Liver (tissue), 10 donors: ENCODE measurements at places on chromosomes 13 and 19.

DNA sequence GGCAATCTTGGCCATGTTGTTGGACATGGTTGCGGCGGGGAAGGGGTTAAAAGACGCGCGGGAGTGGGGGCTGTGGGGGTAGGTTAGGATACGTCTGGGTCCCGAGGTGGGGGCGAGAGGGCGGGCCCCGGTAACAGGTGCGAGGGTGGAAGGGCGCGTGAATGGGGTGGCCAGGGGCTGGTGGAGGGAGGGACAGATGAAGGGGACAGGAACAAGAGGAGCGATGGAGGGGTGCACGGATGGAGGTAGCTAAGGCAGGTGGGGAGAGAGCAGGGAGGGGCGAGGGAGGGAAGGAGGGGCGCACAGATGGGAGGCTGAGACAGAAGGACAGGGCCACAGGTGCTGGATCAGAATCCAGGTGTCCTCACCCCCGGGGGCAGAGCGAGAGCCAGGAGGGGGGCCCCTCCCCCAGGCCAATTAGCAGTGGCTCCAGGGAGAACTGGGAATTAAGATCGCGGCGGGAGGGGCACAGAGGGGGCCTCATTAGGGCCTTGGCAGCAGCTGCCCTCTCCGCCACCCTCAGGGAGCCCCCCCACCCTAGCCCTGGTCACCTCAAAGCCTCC is 1.3 kb downstream of the GNG8 start:
- no peak for DNase-seq

- no peak for DNase-seq
These were observed 36.9 kb upstream of the STARD13 start for GRCh38 chr13:33322543-33322809.

- no peak for DNase-seq
These were observed 1.5 kb downstream of the MUC16 start for GRCh38 chr19:9008667-9009066.

DNA sequence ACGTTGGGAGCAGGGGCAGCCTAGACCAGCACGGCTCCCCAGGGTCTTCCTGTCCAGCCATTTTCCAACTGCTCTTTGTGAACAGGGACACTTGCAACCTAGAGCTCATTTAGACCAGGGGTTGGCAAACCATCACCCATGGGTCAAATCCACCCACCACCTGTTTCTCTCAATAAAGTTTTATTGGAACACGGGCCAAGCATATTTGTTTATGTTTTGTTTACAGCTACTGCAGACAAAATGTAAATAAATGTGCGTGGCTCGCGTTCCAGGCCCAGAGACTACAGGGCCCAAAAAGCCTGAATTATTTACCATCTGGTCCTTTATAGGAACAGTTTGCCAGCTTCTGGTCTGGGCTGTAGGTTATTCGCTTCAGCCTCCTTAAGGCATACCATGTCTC is 13.3 kb upstream of the EMC10 start:
- no peak for DNase-seq

DNA sequence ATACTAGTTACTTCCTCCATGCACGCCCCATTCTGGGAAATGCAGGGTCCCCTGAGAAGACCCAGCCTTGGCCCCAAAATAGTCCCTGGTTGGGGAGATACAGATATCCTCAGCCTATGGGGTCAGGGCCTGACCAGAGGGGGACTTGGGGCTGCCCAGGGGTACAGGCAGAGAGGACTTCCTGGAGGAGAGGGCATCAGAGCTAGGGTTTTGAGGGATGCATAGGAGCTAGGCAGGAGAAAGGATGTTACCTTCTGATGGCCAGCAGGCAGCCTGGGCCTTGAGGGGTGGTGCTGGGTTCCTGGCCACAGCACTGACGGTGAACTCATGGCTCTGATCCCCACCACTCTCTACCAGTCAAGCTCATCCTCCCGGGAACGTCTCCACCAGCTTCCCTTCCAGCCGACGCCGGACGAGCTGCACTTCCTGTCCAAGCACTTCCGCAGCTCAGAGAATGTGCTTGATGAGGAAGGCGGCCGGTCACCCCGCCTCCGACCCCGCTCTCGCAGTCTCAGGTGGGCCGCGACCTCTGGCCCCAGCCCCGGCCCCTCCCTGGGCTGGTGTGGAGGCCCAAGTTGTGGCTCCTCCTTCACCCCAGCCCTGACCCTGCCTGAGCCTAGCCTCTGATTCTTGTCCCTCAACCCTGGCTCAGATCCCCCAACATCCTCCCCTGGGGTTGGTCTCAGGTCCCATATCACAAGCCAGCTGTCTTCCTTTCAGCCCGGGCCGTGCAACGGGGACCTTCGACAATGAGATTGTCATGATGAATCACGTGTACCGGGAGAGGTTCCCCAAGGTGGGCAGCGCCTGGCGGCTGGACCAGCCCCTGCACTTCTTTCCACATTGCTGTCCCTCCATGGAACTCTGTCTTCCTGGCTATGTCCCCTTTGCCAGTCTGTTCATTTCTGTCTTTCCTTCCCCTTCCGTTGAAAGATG is 25.6 kb downstream of the MAST3 start:
- no peak for DNase-seq

DNA sequence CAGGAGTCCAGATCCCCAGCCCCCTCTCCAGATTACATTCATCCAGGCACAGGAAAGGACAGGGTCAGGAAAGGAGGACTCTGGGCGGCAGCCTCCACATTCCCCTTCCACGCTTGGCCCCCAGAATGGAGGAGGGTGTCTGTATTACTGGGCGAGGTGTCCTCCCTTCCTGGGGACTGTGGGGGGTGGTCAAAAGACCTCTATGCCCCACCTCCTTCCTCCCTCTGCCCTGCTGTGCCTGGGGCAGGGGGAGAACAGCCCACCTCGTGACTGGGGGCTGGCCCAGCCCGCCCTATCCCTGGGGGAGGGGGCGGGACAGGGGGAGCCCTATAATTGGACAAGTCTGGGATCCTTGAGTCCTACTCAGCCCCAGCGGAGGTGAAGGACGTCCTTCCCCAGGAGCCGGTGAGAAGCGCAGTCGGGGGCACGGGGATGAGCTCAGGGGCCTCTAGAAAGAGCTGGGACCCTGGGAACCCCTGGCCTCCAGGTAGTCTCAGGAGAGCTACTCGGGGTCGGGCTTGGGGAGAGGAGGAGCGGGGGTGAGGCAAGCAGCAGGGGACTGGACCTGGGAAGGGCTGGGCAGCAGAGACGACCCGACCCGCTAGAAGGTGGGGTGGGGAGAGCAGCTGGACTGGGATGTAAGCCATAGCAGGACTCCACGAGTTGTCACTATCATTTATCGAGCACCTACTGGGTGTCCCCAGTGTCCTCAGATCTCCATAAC is at the start of gene APOE:
APOE (plus strand) TSS at position 360 of the 724 bp plus-strand sequence. CDS start 829 bp downstream, outside the sequence.
- DNase-seq, result peak; percentile 70

DNA sequence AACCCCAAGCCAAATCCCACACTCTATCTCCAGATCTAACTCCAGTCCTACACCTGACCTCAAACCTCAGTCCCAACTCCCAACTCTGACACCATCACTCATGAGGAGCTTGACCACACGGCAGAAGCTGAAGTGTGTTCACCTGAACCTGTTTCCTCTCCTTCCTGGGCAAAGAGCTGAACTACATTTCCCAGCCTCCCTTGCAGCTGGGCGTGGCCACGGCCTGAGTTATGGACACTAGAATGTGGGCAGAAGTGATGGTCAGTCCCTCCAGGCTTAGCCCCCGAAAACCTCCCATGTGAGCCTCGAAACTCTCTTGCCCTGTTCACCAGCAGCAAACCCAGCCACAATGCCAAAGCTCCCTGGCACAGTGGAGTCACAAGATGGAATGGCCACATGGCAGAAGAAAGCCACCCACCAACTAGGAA is 19.5 kb upstream of the MEIS3 start:
- no peak for DNase-seq

- DNase-seq, result peak; percentile 46
These were observed 34.2 kb upstream of the TMEM255B start for GRCh38 chr13:113724780-113725315.

GRCh38 chr13:98619556-98619955 is 42.6 kb upstream of the STK24 start:
- DNase-seq, result no peak

GRCh38 chr13:104011505-104012241 is 945.5 kb upstream of the SLC10A2 start:
- DNase-seq, result no peak

DNA sequence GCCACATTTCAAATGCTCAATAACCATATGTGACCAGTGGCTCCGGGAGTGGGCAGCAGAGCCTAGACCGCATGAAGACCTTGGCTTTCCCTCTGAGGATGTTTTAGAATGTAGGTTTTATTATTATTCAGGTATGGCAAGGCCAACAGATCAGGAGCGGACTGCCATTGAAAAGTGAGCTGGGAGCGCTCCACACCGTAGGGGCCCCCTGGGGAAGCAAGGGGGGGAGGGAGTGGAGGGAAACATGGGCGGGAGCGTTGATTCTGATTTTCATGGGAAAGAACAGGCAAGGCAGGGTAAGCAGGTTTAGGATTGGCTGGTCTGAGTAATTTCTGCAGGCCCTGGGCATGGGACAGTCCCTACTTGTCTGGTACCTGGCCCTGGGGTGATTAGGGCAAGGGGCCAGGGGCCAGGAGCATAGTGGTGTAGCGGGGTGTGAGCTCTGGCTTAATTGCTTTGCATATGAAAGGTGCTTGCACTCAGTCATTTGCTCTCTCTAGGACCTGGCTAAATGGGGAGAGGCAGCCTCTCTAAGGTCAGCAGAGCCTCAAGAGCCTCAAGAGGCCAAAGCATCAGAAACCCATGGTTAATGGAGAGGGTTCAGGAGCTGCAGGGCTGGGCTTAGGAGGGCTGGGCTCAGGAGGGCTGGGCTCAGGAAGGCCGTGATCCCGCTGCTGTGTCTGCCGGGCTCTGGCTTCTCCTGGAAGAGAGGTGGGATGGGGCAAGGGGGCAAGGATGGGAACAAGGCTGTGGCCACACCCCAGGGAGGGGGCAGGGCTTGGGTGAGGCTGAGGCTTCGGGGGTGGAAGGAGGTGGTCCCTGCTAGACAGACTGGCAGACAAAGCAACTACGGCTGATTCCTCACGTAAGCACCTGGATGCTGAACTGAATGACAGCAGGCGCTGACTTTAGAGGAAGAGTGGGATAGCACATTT is 82.0 kb upstream of the WASF3 start:
- no peak for DNase-seq

DNA sequence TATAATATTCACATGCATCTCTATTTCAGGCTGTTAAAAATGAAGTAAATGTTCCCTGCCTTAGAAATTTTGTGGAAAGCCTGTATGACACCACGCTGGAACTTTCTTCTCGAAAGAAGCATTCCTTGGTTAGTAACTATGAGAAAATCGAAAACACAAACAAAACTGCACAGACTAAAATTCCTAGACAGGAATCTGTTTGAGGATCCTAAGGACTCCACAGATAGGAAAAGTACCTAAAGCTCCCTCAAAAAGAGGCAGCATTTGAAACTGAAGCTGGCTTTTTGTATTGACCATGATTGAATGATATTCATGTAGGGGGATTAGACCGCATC is 103.4 kb downstream of the FRY start:
- no peak for DNase-seq

DNA sequence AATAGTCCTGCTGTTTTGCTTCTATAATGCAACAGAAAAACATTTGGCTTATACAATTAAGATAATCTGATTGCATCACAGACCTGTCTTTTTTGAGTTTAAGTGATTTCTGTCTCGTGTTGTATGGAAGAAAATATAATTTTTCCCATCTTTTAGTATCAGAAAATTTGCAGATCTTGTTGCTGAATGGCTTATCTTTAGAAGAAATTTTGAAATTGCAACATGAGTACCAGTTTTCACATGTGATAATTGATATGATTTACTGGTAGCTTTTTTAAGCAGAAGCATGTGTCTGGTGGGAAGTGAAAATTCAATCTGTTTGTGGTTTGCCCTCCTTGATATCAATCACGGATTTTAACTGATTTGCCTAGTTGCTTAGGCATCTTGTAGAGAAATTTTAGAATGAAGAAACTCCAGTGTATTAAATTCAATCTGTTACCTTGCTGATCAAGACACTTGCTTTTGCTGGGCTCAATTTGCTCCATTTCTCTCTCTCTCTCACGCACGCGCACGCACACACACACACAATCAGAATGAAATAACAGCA is 89.8 kb upstream of the MYCBP2 start:
- DNase-seq, result no peak

DNA sequence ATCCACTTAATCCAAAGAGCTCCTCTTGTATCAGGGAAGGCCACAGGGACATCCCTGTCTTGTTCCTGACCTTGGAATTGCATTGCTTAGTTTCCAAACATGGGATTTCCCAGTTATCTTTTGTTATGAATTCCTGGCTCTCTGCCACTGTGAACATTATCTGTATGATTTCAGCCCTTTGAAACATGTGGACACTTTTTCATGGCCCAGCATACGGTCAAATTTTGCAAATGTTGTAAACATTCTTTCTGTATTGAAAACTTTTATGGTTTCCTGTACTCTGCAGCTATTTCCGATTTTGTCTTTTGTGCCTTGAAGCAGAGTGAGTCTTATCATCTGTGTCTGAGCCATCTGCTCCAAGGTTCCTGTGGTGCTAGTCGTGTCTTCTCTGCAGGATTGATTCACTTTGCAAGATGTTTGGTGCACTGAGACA is 4.5 kb upstream of the CFAP97D2 start:
- DNase-seq, result no peak

DNA sequence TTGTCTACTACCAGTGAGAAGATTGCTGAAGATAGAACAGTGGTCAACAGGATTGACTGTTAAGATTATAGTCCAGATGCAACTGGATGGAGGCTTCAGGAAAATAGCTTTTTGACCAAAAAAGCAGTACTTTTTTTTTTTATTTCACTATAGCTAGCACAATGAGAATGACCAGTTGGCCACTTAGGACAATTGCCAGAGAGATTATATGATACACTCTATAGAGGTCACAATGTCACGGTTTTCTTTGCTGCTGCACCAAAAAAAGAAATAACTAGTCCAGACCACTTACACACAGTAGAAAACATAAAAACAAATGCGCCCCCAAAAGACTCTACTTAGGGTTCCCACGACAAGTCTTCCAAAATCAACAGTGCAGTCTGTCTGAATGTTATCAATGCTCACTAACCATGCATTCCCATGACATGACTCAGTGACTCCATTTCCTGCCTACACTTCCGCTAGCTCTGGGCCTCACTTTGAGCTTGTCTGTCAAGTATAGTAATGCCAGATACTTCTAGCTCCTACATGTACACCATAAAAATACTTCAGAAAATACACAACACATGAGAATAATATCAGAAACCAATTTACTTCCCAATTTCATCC is 209.1 kb upstream of the STARD13 start:
- DNase-seq, result no peak

DNA sequence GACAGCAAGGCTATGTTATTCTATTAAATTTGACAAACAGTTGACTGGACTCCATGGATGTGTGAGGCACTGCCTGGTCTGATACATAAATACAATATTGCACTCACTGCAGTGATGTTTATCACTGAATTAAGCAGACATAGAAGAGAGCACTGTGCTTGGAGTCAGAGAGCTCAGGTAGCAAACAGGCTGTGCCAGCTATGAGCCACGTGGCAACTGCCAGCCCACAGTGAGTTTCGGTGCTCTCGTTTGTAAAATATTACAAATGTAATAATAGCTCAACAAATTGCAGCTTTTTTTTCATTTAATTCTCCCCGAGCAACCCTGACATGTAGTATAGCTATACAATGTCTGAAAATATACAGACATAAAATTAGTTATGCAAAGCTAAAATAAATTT is 237.3 kb downstream of the NALCN start:
- DNase-seq, result no peak

GRCh38 chr13:44396701-44397580 is 23.3 kb downstream of the SERP2 start:
- DNase-seq, result no peak
